ENCODE measurements at places on chromosomes 7 and 10.
A peak's percentile ranks its signal among the peaks of the same experiment; 100 is the strongest.

DNA sequence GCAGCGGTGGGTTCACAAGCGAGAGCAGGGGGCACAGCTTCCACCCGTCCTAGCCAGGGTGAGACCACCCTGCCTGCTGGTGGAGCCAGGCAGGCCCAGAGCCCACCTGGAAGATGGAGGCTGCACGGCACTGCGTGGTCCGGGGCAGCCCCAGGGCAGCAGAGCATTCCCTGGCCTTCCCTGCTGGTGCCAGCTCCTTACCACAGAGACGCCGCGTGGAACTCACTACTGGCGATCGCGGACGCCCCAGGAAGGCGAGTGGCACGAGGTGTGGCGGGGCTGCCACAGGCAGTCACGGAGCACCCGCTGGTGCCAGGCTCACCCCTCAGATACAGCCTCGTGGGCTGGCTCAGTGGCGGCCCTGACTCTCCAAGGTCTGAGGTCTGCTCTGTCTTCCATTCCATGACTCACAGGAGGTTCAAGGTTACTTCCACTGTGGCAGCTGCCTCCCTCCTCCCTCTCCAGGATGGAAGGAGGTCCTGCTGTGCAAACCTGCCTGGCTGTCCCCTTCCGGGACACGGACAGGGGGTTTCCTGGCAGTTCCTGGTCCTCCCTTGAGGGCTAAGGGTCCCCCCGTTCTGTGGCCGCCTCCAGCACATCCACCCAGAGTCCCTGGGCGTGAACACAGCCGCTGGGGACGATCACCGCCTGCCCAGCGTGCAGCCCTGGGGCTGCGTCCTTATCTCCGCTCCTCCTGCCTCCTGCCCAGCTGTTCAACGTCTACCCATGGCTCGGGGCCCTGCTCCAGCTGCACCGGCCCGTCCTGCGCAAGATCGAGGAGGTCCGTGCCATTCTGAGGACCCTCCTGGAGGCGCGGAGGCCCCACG lies 3.1 kb downstream of the CYP2W1 start:
- peak; percentile 67 for ATAC-seq

DNA sequence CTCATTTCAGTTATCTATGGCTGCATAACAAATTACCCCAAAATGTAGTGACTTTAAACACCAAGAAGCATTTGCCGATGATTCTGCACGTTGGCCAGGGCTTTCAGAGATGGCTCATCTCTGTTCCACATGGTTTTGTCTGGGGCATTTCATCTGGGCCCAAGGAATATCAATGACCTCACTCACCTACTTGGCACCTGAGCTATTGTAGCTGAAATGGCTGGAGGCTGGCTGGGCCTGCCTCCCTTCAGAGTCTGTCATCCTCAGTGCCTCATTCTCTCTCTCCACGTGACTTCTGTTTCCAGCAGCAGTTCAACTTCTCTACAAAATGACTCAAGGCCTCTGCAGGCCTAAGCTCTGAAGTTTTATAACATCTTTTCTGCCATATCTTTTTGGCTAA lies 119.4 kb upstream of the PRR15 start:
- no peak for ATAC-seq

DNA sequence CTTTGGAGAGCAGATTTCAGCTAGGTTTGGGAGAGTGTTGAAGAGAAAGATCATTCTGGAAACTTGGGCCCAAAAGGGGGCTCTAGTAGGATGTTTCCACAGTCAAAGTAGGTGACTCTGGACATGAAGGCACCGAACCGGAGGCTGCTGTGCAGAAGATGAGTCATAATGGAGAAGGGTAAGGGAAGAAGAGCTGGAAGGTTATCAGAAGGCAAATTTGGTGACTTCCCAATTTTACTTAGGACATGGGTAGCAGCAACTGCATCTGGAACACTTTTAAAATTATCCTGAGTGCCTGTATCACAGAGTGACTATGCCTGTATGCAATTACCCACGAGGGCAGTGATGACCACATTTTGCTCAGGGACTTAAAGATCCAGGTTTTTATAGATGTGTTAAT lies 38.8 kb downstream of the PIK3AP1 start:
- ATAC-seq: no peak

GRCh38 chr7:22566592-22566991 lies 66.6 kb upstream of the STEAP1B start:
- no peak for ATAC-seq

DNA sequence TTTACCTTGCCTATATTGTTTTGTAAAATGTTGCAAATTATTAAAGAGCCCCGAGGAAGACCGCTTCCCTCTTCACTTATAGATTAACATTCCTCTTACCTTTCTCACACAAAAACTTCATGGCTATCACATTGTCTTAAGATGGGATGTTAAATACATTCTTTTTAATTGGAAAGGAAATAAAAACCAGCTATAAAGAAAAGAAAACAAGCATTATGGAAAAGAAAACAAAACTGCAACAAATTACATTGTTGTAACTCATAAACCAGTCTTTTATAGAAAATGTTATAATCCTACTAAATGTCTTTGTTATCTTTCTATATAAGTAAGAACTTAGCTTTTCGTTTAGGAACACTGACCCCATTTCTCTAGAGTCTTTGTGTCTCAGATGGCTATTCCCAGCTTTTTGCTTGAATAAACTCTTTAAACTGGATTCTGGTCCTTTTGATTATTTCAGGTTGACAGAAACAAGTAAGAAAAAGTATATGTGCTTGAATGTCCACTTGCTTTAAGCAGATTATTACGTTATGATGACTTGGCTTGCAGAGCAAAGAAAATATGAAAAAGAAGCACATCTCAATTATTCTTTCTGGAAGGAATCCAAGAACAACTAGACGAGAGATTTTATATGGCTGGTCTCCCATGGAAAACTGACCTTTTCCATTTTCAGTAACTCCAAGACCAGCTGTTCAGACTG lies 128.2 kb downstream of the AKR1D1 start:
- no peak for ATAC-seq

DNA sequence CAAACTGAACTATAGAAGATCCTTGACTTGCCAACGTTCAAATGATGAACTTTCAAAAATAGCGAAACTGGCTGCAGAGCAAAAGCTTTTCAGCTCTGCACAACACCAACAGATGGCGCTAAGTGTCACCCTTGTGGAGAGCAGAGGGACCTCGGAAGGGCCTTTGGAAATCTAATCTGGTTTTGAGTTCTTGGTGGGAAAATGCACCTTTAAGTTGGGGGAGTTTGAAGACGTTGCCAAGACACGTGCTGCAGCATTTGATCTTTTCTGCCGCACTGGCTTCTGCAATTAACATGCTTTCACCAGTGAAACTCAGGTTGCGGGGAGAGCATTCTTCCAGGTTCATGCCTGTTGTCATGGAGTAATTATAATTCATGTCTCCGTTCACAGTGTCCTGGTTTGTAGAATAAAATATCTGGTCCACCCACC lies 26.3 kb upstream of the WDR11 start:
- ATAC-seq: peak; percentile 71

DNA sequence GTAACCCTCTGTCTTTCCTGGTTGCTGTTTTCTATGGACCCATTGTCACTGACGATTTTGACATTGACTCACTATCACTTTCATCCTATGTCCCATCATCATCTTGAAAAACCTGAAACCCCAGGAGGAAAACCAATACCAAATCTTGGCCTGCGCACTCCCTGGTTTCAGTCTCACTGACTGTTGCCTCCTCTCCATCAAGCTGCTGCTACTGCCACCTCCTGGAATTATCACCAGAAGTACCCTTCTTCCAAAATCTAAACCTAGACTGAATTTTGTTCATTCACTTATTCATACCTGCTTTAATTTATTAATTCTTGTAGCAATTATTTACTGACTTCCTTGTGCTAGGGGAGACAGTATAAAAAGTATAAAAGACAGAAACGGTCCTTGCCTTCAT lies 44.5 kb upstream of the ACBD5 start:
- peak; percentile 37 for ATAC-seq

- no peak for ATAC-seq
Measured at GRCh38 chr7:141673346-141673745, 28.6 kb downstream of the DENND11 start.

DNA sequence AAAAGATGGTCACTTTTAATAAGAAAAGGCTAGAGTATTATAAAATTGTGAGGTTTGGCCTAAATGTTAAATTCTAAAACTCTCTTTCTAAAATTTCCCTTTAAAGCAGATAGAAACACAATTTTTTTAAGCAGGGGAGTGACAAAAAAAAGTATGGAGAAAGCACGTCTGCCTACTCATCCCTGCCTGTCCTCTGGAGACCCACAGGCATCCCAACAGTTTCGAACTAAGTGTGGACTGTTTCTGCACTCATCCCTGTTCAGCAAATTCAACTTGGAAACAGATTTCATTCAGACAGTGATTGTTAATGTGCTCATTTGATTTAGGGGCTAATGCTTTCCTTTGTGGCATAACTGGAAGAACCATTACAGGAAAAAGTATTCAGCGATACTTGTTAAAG lies 192.6 kb upstream of the CXCL12 start:
- no peak for ATAC-seq

DNA sequence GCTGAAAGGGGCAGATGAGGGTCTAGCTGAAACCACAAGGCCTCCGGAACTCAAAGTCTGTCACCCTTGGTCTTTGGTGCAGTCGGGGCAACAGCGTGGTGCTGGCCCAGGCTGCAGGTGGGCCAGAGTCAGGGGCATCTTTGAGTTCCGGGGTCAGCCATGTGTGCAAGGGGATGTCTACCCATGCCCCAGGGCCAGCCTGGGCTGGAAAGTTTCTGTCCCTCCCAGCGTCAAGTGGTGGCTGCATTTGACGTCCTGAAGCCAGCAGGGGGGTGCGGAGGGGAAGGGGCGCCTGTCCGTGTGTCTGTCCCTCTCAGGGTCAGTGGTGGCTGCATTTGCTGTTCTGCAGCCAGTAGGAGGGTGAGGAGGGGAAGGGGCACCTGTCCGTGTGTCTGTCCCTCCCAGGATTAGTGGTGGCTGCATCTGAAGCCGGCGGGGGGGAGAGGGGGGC lies 638 bp downstream of the BRAT1 start:
- no peak for ATAC-seq

DNA sequence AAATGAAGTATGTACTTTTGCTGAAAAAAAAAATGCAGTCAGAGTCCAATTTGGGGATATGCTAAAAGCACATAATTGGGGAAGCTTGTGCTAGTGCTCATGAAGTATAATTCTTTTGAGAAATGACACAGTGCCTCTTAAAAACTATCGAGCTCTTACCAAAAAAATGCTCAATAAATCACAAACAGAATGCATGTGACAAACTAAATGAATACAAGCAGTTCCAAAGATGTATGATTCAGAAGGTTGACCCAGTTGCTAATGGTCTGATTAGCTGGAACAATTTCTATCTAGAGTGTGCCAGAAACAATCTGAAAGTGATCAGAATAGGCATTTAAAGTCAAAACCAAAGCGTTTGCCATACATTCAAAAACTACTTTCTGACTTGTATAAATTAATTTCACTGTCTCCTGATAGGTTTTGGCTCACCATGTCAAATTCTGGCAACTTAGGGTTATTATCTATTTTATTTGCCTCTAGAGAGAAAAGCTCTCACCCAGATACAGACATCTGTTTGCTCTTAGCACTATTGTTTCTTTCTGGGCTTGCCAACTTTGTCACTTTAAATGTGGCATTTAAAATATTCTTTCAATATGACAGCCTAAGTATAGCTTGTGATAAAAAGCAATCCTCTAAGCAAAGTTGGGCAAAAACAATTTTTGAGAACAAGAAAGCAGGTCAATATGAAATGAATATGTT lies 114.7 kb upstream of the AHR start:
- ATAC-seq: no peak

DNA sequence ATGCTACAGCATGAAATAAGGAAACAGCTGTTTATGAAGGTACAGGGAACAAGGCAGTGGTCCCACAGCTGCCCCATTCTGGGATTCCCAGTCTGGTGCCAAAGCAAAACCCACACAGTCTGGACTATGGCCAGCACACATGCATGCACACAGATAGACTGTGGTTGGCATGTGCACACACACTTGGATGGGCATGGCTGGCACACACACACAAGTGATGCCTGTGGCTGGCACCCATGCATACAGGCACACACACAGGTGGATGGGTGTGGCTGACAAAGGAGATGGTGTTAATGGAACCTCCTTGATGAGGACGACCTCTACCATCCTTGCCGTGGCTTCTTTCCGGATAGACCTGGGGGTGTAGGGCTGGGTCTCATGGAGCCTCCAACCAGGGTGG lies 114.0 kb upstream of the LYZL2 start:
- no peak for ATAC-seq

GRCh38 chr7:27181795-27182275 lies 3.2 kb downstream of the HOXA11 start:
- ATAC-seq: no peak

DNA sequence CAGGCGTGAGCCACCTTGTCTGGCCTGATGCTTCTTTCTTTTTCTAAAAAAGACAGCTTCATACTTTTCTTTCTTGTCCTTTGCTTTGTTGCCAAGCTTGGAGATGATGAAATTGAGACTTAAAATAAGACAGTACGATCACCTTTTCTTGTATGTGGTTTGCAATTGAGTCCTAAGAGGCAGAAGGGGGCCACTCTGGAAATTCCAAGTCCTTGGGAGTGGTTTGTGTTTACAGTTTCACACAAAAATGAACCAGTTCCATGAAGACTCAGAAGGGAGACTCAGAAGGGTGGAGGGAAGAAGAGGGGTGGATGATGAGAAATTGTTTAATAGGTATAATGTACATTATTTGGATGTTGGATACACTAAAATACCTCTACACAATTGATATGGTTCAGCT lies 70.7 kb upstream of the TNS3 start:
- no peak for ATAC-seq

DNA sequence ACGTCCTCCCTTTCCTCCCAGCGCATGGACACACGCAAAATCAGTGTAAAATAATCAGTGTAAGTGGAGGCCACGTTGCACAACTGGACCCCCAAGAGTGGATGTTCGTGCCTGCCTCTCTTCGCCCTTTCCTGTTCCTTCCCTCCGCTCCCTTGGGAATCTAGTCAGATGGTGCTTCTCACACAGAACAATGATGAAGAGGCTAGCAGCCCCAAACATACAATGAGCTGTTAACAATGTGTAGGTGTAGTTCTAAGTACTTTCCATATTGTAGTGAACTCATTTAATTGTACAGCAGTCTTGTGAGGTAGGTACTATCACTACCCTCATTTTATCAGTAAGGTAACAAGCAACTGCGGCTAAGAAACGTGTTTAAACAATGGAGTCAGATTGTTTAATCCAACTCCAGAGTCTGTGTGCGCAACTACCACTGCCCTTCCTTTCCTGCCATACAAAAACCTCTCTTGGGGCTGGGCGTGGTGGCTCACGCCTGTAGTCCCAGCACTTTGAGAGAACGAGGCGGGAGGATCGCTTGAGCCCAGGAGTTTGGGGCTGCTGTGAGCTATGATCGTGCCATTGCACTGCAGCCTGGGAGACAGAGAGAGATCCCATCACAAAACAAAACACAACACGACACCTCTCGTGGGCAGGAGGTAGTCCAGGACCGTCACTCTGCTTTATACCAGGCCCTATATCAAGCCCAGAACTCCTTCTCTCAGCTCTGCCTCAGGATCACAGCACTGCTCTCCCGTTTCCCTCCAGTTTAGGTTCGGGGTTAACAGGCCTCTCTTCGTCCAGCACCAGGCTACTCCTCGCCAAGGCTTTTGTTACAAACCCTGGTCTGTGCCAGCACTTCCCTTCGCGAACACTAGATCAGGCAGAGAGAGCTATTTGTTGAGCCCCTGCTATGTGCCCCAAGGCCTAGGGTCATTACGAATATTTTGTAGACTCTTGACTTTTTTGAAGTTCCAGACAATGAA lies 1.1 kb downstream of the FKBP9 start:
- peak; percentile 14 for ATAC-seq

- no peak for ATAC-seq
Measured at GRCh38 chr7:81882086-81882485, 112.2 kb upstream of the HGF start.

Measured in SK-N-SH treated with all-trans-retinoic acid at 6 μM for 48 hours (cell line).